ENCODE measurements at places on chromosomes 5 and 9.

- DNase-seq, result no peak
Measured at GRCh38 chr9:15150939-15151338, 156.1 kb downstream of the TTC39B start.

- DNase-seq, result no peak
Measured at GRCh38 chr5:58486290-58486689, 4.9 kb upstream of the GAPT start.

- DNase-seq, result peak; percentile 39
Measured at GRCh38 chr5:90590-91547, 1.1 kb upstream of the PLEKHG4B start.

DNA sequence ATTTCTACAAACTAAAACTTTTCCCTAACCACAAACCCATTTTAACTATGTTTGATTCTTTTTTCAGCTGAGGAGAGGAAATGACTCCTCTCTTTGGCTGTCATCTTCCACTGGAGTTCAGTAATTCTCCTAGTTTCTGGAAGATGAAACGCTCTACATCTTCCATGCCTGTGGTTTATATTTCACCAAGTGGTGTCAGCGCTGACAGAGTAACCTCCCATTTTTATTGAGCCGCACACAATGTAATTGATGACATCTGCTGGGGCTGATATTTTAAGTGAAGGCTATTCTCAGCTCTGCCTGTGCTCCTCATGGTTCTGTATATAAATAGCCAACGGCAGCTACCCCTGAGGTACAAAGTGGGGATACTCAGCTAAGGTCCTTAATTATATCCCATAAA, 234.6 kb downstream of the SPOCK1 start:
- no peak for DNase-seq

- DNase-seq, result no peak
Measured at GRCh38 chr9:105541838-105542237, 16.1 kb upstream of the FKTN start.

DNA sequence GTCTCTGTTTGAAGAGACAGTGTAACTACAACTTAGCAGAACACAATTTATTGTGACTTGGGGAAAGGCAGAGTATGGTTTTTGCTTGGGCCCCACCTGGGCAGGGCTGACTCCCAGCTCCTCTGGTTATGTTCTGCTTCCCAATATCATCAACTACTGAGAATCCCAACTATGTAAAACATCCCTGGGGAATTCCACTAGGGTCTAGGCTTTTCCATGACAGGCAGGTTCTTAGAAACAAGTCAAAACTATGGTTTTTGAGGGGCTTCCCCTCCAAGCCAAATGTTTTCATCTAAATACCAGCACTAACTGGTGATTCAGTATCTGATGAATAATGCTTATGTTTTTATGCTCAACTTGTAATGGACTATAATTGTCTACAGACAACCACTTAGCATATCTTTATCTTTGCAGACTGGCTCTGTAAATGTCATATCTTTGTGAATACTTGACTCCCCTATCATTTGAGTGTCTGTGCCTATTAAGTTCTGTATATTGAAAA, 409.5 kb downstream of the PDE4D start:
- no peak for DNase-seq

DNA sequence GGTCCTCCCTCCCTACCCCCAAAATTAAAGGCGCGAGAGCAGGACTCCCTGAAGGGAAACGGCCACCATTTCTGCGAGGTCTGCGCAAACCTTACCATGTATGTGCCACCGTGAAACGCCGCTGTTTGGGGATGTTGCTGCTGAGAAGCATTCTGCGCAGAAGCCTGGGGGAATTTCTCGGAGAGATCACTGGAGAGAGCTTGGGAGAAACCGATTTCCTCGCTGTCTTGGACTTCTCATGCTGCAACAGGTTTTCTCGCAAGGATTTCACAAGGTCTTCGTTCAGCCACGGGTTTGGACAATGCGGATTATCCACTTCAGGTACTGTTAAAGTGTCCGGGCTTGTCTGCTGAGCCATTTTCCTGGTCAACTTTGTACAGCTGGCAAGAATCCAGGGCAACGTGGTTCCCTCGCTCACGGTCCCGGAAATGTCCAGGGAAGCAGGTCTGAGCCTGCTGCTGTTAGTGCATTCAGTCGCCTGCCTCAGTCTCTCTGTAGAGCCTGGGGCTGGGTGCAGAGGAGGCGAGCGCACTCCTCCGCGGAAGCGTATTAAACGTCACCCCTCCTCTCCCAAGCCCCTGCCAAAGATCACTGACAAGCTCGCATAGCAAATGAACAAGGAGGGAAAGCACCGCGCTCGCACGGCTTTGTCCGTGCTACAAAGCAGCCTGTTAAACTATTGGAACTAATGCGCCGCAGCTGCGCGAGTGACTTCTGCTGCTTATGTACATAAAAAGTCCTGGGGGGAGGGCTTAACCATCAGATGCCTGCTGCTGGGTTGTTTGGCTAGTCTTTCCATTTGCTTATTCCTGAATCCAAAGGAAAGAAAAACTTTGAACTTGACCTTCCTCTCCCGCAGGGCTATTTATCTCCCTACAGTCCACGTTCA, 125.1 kb downstream of the PDE4D start:
- peak; percentile 61 for DNase-seq

- DNase-seq, result peak; percentile 59
Measured at GRCh38 chr9:4828761-4829160, 36.0 kb downstream of the RCL1 start.

- DNase-seq, result no peak
Measured at GRCh38 chr5:80266566-80266965, 10.7 kb upstream of the SERINC5 start.

Measured in NCI-H524 (cell line).